ENCODE measurements at places on chromosomes 3 and 15. TPM values are rescaled to one million over a fixed set of nuclear protein-coding genes. Genes with fewer than 3 reads are reported as not detected.

DNA sequence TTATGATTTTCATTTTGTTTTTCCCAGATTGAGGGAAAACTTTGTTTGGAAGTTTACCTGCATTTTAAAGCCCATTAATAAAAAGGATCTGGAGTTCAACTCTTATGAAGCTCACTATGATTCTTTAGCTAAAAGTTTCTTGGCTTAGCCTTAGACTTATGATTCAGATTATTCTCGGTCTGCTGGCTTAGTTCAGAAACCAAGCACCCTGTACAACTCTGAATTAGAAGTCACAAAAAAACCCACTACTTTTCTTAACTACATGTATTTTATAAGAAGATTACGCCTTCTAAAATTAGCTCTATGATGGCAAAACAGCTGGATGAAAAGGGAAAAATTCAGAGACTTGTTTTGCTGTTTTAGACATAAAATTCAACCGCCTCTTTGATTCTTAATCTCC lies 14.3 kb upstream of the DENND4A start:
- H3K27me3 ChIP-seq: no peaks in the 10 kb centered on the region
- H3K4me3 ChIP-seq: peak overlapping the region; percentile 83
- H3K4me1 ChIP-seq: peaks cover 38% of the 10 kb centered on the region
- H3K27ac ChIP-seq: peak overlapping the region; percentile 96
- no peaks in the 10 kb centered on the region for H3K36me3 ChIP-seq
- DNase-seq: no peak

- H3K27me3 ChIP-seq: peaks cover 2% of the 10 kb centered on the region
- no peak for DNase-seq
- H3K36me3 ChIP-seq: no peaks in the 10 kb centered on the region
- H3K4me1 ChIP-seq: no peaks in the 10 kb centered on the region
These were observed 623.0 kb upstream of the CBLB start for GRCh38 chr3:106491796-106492195.

- H3K27ac ChIP-seq: no peak overlapping the region
- no peaks in the 10 kb centered on the region for H3K36me3 ChIP-seq
- no peaks in the 10 kb centered on the region for H3K4me1 ChIP-seq
These were observed 319.6 kb upstream of the IL12A start for GRCh38 chr3:159668990-159669476.

- H3K36me3 ChIP-seq: no peaks in the 10 kb centered on the region
- DNase-seq: no peak
- H3K4me3 ChIP-seq: no peak overlapping the region
- peak overlapping the region; percentile 65 for H3K27ac ChIP-seq
These were observed 279.2 kb upstream of the KCNH8 start for GRCh38 chr3:18868911-18869689.

- no peak overlapping the region for H3K4me3 ChIP-seq
- peaks cover 20% of the 10 kb centered on the region for H3K4me1 ChIP-seq
- DNase-seq: no peak
- H3K27ac ChIP-seq: no peak overlapping the region
- H3K36me3 ChIP-seq: no peaks in the 10 kb centered on the region
These were observed 242.6 kb upstream of the TOPAZ1 start for GRCh38 chr3:43998836-43999727.

GRCh38 chr3:16357186-16358121 lies 92.4 kb downstream of the OXNAD1 start:
- no peak for DNase-seq
- H3K27me3 ChIP-seq: no peaks in the 10 kb centered on the region
- H3K27ac ChIP-seq: no peak overlapping the region
- peaks cover 38% of the 10 kb centered on the region for H3K4me1 ChIP-seq

GRCh38 chr15:69860321-69860720 lies 237.4 kb downstream of the TLE3 start:
- DNase-seq: peak; percentile 25
- peaks cover 17% of the 10 kb centered on the region for H3K27me3 ChIP-seq
- peaks cover 4% of the 10 kb centered on the region for H3K4me1 ChIP-seq

DNA sequence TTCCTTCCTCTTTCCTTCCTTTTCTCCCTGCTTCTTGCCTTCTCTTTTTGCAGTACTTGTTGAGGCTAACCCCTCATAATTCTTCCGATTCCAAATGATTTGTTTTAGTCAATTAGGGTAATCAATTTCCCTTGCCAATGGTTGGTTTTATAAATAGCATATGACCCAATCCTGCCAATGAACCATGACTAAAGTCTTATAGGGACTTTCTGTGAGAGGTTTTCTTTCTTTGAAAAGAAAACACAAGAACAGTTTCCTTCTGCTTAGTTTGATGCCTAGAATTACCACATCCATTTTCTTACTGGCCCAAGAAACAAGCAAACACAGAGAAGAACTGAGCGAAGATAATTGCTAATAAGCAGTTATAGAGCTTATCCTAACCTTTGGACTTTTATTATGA lies 292.5 kb upstream of the SATB1 start:
- H3K36me3 ChIP-seq: peaks cover 35% of the 10 kb centered on the region
- H3K4me1 ChIP-seq: peaks cover 59% of the 10 kb centered on the region
- peak overlapping the region; percentile 95 for H3K27ac ChIP-seq
- DNase-seq: no peak
- no peaks in the 10 kb centered on the region for H3K27me3 ChIP-seq

- H3K4me3 ChIP-seq: peak overlapping the region; percentile 97
- peaks cover 43% of the 10 kb centered on the region for H3K4me1 ChIP-seq
- no peak for DNase-seq
- H3K27me3 ChIP-seq: no peaks in the 10 kb centered on the region
- H3K36me3 ChIP-seq: peaks cover 6% of the 10 kb centered on the region
These were observed 2.5 kb downstream of the UBP1 start for GRCh38 chr3:33437556-33438283.

DNA sequence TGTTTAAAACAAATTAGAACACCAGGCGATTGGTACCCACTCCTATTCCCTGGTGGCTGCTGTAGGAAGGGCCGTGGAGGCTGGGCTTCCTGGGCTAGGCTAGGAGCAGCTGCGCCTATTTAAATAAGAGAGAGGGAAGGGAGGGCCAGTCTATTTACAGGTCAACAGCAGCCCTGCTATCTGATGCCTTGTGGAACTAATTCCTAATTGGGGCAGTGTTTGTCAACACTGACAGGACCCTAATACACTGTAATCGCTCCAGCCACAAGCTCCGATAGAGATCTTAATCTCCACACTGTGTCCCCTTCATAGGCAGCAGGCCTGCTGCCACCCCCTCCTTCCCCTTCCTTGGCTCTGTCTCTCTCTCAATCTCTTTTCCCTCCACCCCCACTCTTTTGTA lies 116.9 kb upstream of the SOX14 start:
- no peak for DNase-seq
- no peak overlapping the region for H3K4me3 ChIP-seq
- H3K27ac ChIP-seq: no peak overlapping the region
- no peaks in the 10 kb centered on the region for H3K4me1 ChIP-seq
- H3K27me3 ChIP-seq: no peaks in the 10 kb centered on the region

DNA sequence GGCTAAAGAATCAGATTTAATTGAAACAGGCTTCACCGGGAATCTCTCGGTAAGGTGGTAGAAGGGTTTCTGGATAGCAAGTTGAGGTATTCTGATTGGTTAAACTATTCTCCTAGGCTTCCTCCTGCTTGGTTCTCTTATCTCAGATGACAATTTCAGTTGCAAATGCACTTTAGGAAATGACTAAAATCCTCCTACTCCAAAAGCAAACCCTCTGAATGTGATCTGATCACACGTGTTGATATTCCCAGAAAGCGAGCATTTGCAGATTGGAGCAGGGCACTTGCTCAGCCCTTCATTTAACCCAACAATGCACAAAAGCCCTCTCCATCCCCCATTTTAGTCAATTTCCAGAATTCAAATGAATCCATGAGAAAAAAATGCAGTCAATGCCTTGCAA lies 55.6 kb upstream of the ICE2 start:
- peaks cover 14% of the 10 kb centered on the region for H3K36me3 ChIP-seq
- H3K27me3 ChIP-seq: no peaks in the 10 kb centered on the region
- H3K4me1 ChIP-seq: peaks cover 68% of the 10 kb centered on the region
- no peak for DNase-seq
- H3K4me3 ChIP-seq: peak overlapping the region; percentile 11
- H3K27ac ChIP-seq: peak overlapping the region; percentile 97

GRCh38 chr3:106688464-106688863 lies 688.8 kb upstream of the CCDC54 start:
- no peaks in the 10 kb centered on the region for H3K4me1 ChIP-seq
- no peak overlapping the region for H3K27ac ChIP-seq
- no peaks in the 10 kb centered on the region for H3K27me3 ChIP-seq
- no peaks in the 10 kb centered on the region for H3K36me3 ChIP-seq
- DNase-seq: no peak
- H3K4me3 ChIP-seq: no peak overlapping the region

DNA sequence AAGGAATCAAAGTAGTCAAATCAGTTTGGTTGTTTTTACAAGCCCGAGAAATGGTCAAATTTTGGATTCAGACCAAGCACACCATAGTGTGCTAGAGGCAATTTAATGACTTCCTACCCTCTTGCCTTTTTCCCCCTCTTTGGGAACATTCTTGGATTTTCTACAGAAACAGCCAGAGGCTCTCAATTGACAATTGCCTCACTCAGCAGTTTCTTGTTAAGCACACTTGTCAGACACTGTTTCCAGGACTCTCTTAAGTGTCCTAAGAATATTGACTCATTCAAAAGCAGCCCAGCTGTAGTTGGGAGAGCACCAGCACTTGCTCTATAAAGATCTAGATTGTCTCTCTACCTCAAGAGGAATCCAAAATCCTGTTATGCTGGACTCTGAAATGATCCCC lies 1.5 kb upstream of the SLC35G2 start:
- no peak overlapping the region for H3K4me3 ChIP-seq
- peaks cover 5% of the 10 kb centered on the region for H3K36me3 ChIP-seq
- peaks cover 25% of the 10 kb centered on the region for H3K4me1 ChIP-seq
- H3K27me3 ChIP-seq: peaks cover 40% of the 10 kb centered on the region
- H3K27ac ChIP-seq: no peak overlapping the region

GRCh38 chr3:15041950-15042349 lies 23.2 kb downstream of the MRPS25 start:
- peak overlapping the region; percentile 32 for H3K27ac ChIP-seq
- no peaks in the 10 kb centered on the region for H3K27me3 ChIP-seq
- no peak for DNase-seq
- H3K36me3 ChIP-seq: peaks cover 18% of the 10 kb centered on the region
- H3K4me1 ChIP-seq: no peaks in the 10 kb centered on the region

GRCh38 chr15:68589783-68590710 lies 11.3 kb downstream of the CORO2B start:
- peaks cover 16% of the 10 kb centered on the region for H3K27me3 ChIP-seq
- H3K4me3 ChIP-seq: no peak overlapping the region
- DNase-seq: no peak
- no peaks in the 10 kb centered on the region for H3K36me3 ChIP-seq
- no peak overlapping the region for H3K27ac ChIP-seq

- H3K4me1 ChIP-seq: peaks cover 17% of the 10 kb centered on the region
- no peak for DNase-seq
- no peaks in the 10 kb centered on the region for H3K36me3 ChIP-seq
- H3K27ac ChIP-seq: no peak overlapping the region
These were observed 2.7 kb downstream of the TYRO3 start for GRCh38 chr15:41561777-41562145.

- peaks cover 10% of the 10 kb centered on the region for H3K27me3 ChIP-seq
- no peaks in the 10 kb centered on the region for H3K4me1 ChIP-seq
- no peak for DNase-seq
- H3K27ac ChIP-seq: no peak overlapping the region
These were observed 713.3 kb upstream of the CBLB start for GRCh38 chr3:106582151-106582550.

DNA sequence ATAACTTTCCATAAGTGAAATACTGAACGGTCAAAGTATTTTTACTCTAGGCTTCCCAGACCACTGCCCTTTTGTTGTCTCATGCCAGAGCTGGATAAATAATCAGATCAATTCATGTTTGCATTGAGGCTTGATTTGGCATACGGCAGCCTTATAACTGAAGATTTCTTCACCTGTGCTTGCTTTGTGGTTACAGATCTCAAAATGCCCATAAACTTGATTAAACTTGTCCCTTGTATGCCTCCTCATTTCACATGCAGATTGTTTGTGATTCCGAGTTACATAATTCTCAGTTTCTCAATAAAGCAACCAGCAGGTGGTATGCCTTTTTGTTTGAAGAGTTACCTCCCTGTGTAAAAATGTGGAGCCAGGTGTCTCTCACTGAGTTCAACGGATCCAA lies 211.4 kb upstream of the LRIG1 start:
- H3K36me3 ChIP-seq: no peaks in the 10 kb centered on the region
- H3K27me3 ChIP-seq: peaks cover 16% of the 10 kb centered on the region
- no peaks in the 10 kb centered on the region for H3K4me1 ChIP-seq
- no peak overlapping the region for H3K27ac ChIP-seq
- no peak overlapping the region for H3K4me3 ChIP-seq
- DNase-seq: no peak

DNA sequence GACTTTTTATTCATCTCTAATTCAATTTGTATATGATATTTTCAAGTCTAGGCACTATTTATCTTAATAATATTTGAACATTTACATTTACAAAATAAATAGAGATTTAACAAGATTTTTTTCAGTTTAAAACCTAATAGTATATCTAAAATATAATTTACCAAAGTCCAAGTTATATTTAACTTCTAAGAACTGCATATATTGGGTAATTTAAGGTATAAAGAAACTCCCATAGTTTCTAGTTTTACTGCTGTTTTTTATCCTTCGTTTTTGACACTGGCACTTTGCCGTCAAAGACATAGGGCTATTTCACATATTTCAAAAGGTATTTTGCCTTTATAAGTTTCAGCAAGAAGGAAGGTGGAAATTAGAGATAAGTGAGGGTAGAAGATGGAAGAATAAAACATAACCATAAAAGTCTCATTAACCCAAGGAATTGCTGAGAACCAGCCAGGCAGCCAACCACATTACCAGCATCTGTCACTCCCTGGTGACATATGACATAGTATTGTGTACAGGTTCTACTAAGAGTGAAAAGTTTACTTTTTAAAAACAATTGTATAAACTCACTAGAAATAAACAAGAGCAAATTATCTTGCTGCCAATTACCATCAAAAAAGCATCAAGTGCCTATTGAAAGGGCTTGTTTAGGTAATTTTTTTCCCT lies 251.5 kb downstream of the NSUN3 start:
- H3K4me1 ChIP-seq: no peaks in the 10 kb centered on the region
- no peaks in the 10 kb centered on the region for H3K36me3 ChIP-seq
- no peak for DNase-seq
- H3K27ac ChIP-seq: no peak overlapping the region

The CPNE4 gene
- not detected for total RNA-seq

The RBPMS2 gene
- total RNA-seq: 0.33 TPM

The BCL2A1 gene
- total RNA-seq: 40.0 TPM

The CDCP1 gene
- 0.29 TPM for total RNA-seq

The GATM gene
- 1.6 TPM for total RNA-seq

The SLC2A2 gene
- total RNA-seq: not detected

The RABL3 gene
- 25.3 TPM for total RNA-seq

The DUOXA2 gene
- 1.6 TPM for total RNA-seq

The ANKRD34C gene
- not detected for total RNA-seq

The OR5K2 gene
- total RNA-seq: not detected

The GALNT15 gene
- total RNA-seq: not detected

The CLDN16 gene
- total RNA-seq: not detected

The ZIC4 gene
- total RNA-seq: not detected

The FBXO40 gene
- not detected for total RNA-seq

The STXBP5L gene
- not detected for total RNA-seq

The CACNA2D2 gene
- 1.7 TPM for total RNA-seq
